ENCODE measurements at places on chromosomes 11 and 22.
A peak's percentile ranks its signal among the peaks of the same experiment; 100 is the strongest.

DNA sequence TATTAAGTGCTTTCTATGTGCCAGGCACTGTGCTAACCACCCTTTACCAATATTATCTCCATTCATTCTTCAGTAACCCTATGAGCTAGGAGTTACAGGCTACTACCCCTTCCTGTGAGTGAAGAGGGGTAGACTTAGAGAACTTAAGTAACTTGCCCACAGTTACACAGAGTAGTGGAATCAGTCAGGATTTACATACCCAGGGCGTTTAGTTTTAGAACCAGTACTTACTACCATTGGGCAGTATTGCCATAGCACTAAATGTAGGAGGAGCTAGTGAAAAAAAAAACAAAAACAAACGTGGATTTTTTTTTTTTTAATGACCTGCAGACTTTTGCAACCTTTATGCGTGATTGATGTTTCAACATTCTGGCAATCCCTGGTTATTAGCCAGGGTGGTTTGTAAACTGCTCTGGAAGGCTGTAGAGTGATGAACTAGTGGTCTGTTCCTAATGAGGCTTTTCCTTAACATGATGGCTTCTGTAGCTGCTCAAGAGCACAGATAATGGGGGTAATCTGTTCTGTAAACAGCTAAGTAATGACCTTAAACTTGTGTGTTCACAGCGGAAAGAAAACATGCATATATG lies 11.4 kb downstream of the TBCEL start:
- DNase-seq, result no peak

DNA sequence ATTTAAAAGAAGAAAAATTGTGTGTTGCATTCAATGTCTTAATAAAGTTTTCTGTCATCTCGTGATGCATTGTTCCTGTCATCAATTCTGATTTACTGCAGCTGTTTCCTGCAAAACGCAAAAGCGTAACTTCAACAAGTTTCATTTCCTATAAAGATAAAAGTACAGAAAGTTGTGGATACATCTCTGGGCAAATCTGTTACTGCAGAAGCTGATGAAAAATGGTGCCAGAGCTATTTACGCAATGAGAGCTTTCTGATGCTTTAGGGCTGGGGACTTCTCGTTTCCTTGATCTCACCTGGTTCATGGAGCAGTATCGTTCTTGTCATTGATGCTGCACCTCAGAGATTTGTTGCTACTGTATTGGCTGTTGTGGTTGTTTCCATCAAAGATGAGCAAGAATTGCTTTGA lies 15.5 kb upstream of the MS4A12 start:
- DNase-seq, result no peak

- no peak for DNase-seq
Measured at GRCh38 chr22:21832291-21833290, 34.9 kb downstream of the MAPK1 start.

GRCh38 chr22:36010090-36010489 lies 18.5 kb downstream of the RBFOX2 start:
- DNase-seq, result no peak

DNA sequence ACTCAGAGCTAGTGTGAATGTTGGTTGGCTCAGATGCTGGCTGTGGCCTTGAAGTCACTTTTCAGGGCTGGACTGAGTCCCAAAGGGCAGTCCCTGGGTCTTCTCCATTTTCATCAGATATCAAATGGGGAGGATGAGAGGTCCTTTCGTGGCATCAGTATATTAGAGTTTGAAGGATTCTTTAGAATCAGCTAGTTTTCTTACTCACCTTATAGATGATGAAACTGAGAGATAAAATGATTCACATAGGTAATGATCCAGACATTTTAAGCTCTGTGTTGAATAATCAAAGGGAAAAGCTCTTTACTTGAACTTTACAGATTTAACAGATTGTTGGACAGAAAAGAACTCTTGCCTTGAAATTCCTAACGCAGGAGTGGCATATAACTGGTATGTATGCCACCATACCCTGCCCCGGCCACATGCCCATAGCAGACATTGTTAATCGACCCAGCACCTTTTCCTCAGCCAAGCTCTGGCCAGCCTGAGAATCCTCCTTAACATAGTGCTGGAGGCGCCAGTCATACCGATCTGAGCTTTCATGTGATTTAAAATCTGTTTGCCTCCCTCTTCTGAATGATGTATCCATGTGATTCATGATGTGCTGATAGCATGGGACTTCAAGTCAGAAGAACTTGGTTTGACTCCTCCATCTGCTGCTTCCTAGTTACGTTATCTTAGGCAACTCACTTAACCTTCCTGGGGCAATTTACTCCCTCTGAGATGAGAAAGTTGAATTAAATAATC lies 60.0 kb downstream of the BARX2 start:
- no peak for DNase-seq

GRCh38 chr11:121887976-121888557 lies 227.9 kb downstream of the BLID start:
- no peak for DNase-seq

DNA sequence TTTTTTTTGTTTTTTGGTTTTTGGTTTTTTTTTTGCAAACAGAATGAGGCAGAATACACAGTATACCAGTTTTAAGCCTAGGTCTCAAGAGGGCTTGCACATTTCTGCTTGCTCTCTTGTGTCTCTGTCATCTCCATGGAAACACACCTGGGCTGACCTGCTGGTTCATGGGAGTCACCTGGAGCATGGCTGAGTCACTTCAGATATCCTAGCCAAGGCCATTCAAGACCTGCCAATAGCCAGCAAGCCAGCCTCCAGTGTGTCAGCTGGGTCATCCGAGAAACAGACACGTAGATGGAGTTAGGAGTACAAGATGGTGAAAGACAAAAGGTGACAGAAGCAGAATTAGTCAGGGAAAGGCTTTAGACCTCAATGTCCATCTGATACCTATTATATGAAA lies 124.2 kb upstream of the SEZ6L start:
- no peak for DNase-seq

- DNase-seq, result no peak
Measured at GRCh38 chr11:69834811-69835800, 15.9 kb upstream of the FGF3 start.

DNA sequence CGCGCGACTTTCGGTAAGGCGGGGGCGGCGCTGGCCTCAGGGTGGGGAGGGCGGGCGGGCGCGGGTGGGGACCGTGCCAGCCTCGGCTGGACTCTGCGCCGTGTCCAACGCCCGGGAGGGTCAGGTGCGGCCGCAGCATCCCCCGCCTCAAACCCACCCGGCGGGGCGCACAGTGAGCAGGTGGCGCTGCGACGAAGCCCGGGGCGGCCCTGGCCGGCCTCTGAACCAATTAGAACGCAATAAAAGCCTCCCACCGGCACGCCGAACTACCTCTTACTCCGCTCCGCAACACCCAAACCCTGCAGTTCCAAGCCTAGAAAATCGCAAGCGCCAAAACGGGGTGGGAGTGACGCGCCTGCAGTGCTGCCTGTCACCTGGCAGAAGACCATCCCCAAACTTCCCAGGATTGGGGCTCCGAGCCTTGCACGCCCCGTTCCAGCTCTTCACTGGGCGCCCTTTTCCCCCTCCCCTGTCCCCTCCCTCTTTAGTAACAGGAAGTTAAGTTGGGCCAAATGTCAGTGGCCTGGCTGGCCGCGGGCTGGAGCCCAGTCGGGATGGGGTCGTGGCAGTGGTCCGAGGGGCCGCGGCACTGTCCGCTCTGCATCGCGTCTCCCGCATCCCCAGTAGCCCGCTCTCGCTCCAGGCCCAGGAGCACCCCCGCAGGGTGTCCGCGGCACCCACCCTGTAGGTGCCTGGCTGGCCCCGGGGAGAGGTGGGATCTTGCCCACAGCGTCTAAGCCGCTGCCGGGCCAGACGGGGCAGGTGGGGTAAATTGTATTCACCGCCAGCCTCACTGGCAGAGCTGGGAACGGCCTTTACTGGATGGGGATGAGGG lies 541 bp downstream of the MICAL2 start:
- no peak for DNase-seq

GRCh38 chr11:125335106-125335505 lies 161.0 kb downstream of the FEZ1 start:
- DNase-seq, result no peak

- DNase-seq, result peak; percentile 3
Measured at GRCh38 chr22:45504373-45505341, 2.0 kb downstream of the FBLN1 start.

DNA sequence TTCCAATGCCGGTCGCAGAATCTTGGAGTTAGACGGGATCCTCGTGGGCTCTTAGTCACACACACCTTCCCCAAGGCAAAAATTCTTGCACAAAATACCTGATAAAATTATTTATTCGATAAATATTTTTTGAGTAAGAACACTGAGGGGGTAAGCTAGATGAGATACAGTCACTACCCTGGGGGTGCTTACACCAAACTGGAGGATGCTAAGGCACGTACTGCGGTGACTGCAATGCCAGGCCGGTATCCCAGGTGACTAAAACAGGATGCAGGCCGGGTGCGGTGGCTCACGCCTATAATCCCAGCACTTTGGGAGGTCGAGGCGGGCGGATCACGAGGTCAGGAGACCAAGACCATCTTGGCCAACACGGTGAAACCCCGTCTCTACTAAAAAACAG lies 1.7 kb upstream of the MRTFA start:
- no peak for DNase-seq

DNA sequence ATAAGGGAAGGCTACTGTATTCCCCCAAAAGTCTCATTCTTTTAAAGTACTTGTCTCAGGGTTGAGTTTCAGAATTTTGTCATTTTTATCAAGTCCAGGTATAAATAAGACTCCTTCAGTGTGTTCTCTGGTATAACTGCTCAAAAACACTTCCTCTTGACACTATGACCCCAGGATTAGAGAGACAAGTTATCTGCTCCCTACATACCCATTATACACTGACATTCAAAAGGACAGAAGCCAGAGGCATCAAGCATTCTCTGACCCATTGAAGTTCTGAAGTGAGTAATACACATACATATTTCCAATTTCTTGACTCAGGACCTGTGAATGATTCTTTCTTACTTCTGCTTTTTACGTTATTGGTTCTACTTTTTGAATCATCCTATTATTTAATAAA lies 447.8 kb upstream of the CNTN5 start:
- no peak for DNase-seq

DNA sequence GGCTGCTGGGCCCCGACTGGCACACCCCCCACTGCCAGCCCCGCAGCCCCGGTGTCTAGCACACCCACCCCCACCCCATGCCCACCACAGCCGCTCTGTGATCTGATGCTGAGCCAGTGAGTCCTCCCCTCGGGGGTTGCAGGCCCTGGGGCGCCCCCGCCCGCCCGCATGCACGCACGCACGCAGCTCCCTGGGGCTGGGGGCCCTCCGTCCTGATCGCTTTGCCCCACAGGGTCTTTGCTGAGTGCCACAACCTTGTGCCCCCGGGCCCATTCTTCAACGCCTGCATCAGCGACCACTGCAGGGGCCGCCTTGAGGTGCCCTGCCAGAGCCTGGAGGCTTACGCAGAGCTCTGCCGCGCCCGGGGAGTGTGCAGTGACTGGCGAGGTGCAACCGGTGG lies 32.3 kb downstream of the MUC5B start:
- no peak for DNase-seq

Measured in activated CD4-positive, alpha-beta T cell treated with anti-CD3 and anti-CD28 coated beads for 24 hours (primary cell).